ENCODE measurements at places on chromosomes 12 and 14.
A peak's percentile ranks its signal among the peaks of the same experiment; 100 is the strongest.

DNA sequence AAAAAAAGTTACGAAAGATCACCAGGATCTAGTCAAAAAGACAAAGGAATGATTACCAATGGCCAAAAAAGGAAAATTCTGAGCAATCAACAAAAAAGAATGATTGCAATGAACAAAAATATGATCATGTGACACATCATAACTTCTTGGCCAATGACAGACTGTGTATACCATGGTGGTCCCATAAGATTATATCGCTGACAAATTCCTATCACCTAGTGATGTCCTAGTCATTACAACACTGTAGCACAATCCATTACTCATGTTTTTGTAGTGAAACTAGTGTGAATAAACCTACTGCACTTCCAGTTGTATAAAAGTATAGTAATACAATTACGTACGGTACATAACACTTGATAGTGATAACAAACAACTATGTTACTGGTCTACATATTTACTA is 12.3 kb downstream of the SEL1L start:
- no peak for DNase-seq

- DNase-seq, result no peak
Measured at GRCh38 chr14:103845327-103845726, 2.0 kb downstream of the PPP1R13B start.

DNA sequence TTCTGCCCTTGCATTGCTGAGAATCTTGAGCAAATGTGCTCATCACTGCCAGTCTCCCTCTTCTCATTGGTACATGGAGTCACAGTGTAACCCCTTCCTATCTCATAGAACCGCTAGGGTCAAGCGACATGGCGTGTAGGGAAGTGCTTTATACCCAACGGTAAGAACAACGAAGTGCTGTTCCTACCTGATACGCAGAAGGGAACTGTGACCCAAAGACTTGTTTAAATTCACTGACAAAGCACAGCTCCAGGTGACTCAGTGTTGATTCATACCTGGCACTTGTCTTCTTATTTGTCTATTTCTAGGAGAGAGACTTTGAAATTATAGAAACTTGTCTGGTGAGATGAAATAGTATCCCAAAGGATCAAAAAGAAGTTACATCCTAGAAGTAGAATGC is 53.7 kb downstream of the FBXL14 start:
- DNase-seq, result no peak

DNA sequence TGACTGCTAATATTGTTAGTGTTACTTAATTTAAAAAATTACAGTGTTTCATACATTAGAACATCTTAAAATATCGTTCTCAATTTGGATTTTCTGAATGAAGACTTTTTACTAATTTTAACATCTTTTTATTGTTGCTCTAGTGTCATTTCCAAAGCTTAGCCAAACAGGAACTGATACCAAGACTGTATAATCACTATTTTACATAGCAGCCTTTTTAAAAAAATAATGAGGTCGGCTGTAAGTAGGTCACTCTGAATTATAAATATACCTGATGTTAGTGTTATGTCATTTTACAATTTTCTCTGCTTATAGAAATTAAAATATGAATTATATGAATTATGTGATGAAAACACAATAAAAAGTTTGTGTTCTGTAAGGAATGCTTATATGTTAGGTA is 321.5 kb downstream of the TMEM117 start:
- DNase-seq, result no peak

DNA sequence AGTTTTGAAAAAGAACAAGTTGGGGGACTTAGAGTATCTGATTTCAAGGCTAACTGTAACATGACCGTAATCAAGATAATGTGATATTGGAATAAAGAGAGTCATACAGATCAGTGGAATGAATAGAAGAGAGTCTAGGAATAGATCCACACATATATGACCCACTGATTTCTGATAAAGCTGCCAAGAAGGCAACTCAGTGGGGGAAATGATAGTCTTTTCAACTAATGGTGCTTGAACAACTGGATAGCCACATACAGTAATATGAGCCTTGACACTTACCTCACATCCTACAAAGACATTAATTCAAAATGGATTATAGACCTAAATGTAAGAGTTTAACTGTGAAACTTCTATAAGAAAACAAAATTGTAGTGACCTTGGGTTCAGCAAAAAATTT is 3.8 kb downstream of the PRKCH start:
- DNase-seq, result no peak

- DNase-seq, result peak; percentile 40
Measured at GRCh38 chr12:65935906-65936901, 111.9 kb downstream of the HMGA2 start.

DNA sequence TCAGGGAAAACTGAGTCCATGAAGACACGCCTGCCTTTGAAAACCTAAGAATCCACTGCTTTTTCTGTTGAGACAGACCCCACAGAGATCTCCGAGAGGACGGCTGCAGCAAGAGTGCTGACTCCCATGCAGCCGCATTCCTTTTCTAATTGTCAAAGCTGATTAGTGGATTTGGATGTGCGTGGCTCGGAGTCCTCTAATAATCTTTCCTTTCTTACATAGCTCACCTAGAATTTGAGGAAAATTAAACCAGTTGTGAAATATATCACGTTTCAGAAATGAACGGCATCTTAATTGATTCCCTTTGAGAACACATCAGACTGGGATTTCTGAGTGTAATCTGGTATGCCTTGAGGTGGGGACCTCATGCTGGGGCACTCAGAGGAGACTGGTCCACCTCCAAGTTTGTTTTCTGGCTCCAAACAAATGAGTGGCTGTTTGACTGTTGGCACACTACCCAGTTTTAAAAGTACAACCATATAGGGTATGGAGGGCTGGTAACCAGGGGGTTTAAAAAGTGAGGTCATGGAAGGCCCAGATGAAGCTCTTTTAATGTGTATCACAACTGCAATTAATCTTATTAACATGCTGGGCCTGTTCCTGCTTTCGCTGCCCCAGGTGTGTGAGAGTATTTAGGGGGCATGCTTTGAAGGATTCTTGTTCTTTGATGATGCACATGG is 63.3 kb downstream of the RASSF3 start:
- no peak for DNase-seq

DNA sequence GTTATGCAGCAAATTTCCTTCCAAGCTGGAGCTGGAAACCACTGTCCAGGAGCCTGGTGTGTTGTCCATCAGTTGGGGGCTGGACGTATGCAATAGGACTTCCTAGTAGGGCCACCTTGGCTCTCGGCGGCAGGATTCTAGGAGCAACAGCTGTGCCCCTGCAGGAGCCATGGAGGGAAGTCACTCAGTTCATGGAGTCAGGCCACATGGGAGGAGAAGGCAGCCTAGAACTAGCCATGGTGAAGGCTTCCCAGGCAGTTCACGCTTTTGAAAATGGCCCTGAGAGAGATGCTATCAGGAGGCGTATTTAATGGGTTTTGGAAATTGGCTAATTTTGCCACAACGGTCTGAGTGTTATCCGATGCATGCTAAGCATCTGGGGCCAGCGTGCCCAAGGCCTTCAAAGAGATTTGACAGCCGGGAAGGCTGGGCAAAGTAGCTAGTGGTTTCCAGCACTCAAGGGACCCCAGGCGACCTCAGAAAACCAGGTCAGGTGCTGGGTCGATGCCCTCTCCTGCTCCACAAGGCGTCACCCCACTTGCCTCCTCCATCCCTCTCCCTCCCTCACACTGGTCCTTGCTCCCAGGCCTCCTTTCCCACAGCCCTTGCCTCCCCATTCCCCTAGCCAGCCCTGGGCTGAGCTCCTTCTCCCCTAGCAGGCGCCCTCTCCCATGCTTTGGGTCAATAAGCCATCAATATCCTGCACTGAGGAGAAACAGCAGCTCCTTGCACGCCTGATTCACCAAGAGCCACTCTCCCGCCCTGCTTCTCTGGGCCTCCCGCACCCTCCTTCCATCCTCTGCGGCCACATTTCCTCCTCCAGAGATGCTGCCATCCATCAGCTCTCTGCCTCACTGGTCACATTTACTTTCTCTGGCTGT is 30.9 kb upstream of the SYNDIG1L start:
- no peak for DNase-seq

DNA sequence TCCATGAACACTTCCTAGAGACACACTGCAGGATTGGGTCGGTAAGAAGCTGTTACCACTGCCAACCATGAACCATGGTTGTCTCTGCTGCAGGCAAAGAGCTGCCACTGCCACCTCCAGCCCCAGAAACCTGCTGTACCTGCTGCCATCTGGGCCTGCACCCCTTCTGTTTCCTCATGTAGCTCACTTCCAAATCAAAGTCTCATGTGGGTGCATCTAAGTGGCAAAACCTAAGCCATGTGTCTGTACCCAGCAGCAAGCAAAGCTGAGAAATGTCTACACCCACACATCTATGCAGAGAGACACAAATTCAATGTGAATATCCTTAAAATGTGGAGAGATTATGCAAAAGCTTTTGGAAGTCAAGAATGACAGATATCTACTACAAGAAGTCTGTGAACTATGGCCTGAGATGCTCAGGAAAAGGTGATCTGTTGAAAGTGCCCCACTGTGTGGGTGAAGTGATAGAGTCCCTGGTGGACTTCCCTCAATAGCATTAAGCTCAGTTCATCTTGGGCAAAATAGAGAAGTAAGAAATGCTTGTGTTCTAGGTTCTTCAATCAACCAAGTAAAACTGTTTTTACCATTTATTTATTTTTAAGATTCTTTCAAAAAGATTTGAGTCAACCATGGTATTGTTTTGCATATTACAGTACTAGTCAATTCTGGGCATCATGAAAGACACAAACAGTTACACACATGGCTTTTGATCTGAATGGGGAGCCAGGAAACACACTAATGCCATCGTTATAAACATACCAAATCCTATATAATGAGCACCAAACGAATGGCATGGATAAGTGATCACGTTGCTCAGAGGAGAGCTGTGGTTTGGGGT is 64.4 kb downstream of the FOS start:
- DNase-seq, result no peak

- no peak for DNase-seq
Measured at GRCh38 chr12:13093848-13094220, 9.6 kb downstream of the GSG1 start.

DNA sequence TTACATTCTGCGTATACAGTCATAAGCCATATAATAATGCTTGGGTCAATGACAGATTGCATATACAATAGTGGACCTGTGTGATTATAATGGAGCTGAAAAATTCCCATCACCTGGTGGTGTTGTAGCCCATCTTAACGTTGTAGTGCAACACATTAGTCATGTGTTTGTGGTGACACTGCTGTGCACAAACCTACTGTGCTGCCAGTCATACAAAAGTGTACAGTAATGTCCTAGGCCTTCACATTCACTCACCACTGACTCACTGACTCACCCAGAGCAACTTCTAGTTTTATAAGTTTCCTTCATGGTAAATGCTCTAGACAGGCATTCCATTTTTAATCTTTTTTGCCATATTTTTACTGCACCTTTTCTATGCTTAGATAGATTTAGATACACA is 194.8 kb upstream of the SEL1L start:
- no peak for DNase-seq

- no peak for DNase-seq
Measured at GRCh38 chr14:68509188-68509983, 283.5 kb downstream of the ZFP36L1 start.

- DNase-seq, result no peak
Measured at GRCh38 chr12:24034160-24034559, 84.7 kb upstream of the SOX5 start.

DNA sequence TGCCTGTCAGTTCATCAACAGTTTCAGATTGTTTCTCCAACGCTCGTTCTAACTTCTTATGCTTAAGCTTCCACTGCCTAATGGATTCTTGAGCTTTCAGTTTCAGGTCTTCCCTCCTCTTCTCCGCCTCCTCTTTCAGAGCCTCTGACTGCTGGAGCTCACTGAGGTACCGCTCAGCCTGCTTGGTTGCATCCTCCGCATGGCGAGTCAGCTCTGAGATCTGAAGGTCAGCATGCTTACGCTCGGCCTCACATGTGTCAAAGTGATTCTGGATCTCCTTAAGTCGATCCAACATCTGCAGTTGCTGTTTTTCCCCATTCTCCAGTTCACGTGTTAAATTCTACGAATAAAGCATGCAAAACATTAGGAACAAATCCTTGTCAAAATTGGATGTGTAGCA is 148.8 kb downstream of the CEP128 start:
- DNase-seq, result no peak

GRCh38 chr12:48997719-48998496 is 1.3 kb downstream of the DDN start:
- no peak for DNase-seq

DNA sequence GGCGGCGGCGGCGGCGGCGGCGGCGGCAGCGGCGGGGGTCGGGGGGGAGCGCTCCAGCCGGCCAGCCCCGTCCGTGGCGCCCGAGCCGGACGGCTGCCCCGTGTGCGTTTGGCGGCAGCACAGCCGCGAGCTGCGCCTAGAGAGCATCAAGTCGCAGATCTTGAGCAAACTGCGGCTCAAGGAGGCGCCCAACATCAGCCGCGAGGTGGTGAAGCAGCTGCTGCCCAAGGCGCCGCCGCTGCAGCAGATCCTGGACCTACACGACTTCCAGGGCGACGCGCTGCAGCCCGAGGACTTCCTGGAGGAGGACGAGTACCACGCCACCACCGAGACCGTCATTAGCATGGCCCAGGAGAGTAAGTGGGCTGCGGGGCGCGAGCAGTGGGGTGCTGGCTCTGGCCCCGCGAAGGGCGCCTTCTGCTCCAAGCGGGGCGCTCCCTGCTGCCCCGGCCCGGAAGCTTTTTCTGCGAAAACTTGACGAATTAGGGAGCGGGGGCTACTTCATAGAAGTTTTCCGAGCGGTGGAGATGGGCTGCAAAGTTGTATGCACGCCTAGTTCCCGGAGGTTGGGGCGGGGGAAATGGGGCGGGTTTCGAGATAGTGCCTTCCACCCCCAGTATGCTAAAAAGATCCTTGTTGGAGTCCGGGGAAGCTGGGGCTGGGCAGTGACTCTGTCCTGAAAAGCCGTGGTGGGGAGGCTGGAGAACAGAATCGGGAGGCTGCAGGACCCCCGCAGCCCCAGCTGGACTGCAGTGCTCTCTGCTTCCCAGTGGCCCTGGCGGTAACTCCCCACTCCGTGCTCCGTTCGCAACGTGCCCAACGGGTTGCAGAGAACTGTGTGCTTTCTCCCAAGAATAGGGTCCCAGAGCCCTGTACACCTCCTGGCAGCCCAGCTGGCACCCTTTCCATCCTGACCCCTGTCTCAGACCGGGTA is 751 bp downstream of the GDF11 start:
- DNase-seq, result peak; percentile 65

DNA sequence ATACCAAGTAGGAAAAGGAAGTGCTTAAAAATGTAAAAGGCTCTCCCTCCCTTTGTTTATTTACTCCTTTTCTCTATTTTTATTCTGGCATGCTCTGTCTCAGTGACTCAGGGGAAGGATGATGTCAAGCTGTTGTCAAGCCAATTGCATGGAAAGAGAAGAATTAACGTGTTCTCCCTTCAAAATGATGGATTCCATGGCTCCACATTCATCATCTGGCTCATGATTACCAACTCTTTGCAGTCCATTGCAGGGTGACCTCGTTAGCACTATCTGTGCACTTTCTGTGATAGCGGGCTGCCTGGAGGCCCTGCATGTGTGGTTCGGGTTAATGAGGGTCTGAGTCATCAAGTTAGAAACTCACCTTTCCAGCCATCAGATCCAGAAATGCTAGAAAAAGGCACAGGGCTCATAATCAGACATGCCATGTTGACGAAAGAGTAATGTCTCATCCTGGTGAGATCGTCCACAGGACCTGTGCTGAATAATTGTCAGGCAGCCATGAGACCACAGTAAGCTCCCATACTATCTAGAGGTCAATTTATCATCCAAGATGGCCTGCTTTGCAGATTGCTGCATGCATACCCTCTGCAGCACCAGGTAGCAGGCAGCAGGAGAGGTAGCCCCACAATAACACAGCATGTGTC is 79.2 kb upstream of the BTG1 start:
- peak; percentile 68 for DNase-seq

GRCh38 chr14:32560209-32560857 is 231.2 kb downstream of the AKAP6 start:
- peak; percentile 79 for DNase-seq

- DNase-seq, result no peak
Measured at GRCh38 chr12:117002051-117002817, 91.5 kb downstream of the FBXW8 start.
